ENCODE measurements at places on chromosomes 11 and 22.

- no peak for DNase-seq
These were observed 4.6 kb upstream of the KCNQ1OT1 start for GRCh38 chr11:2704356-2704755.

DNA sequence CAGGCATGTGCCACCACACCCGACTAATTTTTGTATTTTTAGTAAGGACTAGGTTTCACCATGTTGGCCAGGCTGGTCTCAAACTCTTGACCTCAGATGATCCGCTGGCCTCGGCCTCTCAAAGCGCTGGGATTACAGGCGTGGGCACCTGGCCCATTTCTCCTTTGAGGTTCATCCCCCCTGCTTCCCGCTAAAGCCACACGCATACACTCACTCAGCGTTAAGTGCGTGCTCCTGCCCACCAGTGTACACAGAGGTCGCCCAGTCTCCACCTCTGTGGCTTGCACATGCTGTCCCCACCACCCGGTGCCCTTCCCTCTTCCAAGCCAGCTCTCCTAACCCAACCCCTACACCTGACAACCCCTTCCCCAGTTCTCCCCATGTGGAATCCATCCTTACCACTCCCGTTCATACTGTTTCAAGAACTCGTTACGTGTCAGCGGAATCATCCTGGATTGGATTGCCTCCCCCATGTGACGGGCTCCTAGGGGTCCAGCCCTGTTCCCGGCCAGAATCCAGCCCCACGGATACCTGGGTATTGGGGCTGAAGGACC is 15.7 kb upstream of the CYTH4 start:
- DNase-seq = no peak

GRCh38 chr22:25741692-25742626 is at the start of gene MYO18B:
Gene MYO18B (plus strand): TSS chr22:25742188. CDS start chr22:25761093, 18,905 bp downstream.
- DNase-seq = no peak

GRCh38 chr11:7520981-7521487 is 7.2 kb downstream of the PPFIBP2 start:
- DNase-seq = no peak

GRCh38 chr11:116466801-116467200 is 306.0 kb downstream of the BUD13 start:
- no peak for DNase-seq

- no peak for DNase-seq
These were observed 458.8 kb downstream of the BUD13 start for GRCh38 chr11:116314006-116314405.

DNA sequence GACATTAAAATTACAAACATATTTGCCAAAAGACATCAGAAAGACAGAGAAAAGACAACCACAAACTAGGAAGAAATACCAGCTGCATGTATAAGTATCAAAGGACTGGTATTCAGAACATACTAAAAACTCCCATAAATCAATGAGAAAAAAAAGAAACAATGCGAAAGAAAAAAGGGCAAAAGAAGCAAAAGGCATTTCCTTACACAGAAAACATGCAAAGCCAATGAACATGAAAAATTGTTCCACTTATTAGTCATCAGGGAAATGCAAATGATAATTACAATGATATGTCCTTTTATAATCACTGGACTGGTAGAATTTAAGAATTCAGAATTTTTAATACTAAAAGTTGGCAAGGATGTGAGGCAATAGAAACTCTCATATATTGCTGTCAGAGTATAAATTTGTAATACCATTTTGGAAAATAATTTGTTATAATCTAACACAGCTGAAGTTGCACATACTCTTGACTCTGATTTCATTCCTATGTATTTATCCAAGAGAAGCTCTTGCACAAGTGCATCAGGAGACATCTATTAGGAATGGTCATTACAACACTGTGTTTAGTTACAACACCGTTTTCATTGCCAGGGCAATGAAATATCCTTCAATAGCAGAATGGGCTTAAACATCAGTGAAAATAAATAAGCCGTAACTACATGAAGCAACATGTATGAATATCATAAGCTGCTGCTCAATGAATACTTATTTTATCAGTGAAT is 279.7 kb downstream of the SWAP70 start:
- DNase-seq = no peak

DNA sequence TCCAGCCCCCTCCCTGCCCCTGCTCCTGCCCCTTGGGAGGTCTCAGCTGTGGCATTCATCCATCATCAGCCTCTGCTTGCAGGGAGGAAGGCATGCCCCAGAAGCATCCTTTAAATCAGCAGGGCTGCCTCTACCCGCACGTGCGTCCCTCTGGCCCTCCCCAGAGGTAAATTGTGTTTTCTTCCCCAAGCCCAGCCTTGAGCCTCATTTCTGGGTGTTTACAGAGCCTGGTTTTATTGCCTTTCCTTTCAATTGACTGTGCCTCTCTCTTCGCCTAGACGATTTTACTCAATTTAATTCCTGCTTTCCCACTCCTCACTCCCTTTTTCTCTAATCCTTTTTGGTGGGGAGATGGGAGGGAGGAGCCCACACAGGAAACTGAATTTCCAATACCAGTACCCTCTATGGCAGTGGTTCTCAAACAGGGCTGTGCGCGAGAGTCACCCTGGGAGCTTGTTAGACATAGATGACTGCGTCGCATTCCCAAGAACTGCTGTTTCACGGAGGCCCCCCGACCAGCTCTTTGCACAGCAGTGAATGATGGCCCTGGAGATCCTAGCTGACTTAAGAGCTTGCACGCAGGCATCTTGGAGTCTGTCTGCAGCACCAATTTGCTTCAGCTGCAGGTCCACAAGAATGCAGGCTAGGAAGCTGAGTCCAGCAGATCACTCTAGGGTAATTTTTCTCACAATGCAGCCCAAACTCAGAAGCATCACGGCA is 15.1 kb upstream of the OAF start:
- no peak for DNase-seq

DNA sequence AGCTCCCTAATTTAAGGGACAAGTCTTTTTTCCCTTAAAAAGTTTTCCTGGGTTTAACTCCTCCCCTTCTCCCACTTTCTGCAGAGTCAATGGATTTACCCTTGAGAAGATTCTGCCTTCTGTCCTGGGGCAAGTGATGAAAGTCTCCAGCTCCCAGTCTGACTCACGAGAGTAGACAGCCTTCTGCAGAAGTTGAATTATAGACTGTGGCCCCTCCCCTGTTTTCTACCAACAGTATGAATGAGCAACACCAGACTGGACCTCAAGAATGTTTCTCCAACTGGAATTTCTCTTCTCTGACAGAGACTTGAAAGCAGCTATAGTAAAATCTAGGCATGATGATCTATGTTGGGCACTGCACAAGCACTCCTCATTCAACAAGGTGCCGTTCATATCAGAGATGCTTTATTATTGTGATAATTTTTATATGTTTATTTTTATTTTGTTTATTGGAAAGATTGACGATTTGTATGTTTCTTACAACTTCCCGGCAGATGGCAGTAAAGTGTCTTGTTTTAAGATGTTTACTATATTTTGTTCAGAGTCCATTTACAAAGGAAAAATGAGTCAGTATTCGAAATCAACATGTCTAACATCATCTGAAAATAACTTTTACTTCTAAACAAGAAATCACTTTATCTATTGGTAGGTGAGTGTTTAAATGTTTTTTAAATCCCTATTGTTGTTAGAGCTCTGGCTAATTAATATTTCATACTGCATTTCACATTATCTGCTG is 56.6 kb downstream of the LMO2 start:
- DNase-seq = no peak

DNA sequence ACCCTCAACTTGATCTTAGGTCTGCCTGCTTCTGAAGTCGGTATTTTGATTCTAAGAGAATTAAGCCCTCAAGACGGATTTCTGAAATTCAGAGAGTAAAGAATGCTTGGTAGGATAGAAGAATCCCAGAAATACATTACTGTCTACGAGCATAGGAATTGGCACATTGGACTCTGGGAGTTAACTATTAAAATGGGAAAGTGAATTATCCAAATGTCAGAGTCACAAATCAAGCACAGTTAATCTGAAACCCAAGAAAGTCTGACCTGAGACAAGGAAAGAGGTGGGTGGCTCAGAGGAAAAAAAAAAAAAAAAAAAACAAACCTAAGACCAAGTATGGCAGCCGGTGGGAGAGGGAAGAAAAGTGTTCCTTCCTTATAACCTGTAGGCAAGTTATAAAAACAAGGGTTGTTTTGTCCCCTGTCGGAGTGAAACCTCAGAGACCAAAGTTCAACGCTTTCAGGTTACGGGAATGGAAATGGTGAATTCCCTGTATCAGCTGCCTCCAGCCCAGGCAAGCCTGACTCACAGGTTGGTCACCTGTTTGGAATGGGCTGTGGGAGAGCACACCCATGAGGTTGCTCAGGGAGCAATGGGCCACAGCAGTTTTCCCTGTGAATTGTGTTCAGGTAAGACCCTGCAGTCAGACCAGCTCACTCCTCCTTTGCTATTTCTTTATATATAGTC is 139.0 kb downstream of the ETS1 start:
- DNase-seq = no peak

DNA sequence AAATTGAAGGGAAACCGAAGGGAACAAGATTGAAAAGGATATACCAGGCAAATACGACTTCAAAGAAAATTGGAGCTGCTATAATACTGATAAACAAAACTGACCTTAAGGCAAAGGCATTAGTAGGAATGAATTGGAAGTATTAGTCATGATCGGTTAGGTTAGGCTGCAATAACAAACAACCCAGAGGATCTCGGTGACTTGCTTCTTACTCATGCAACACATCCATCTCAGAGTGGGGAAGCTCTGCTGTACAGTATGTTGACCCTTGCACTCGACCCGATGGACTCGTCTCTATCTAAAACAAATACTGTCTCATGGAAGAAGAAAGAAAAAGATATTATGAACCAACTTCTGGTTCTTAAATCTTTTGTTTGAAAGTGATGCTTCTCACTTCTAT is 42.3 kb downstream of the SPATA19 start:
- no peak for DNase-seq

DNA sequence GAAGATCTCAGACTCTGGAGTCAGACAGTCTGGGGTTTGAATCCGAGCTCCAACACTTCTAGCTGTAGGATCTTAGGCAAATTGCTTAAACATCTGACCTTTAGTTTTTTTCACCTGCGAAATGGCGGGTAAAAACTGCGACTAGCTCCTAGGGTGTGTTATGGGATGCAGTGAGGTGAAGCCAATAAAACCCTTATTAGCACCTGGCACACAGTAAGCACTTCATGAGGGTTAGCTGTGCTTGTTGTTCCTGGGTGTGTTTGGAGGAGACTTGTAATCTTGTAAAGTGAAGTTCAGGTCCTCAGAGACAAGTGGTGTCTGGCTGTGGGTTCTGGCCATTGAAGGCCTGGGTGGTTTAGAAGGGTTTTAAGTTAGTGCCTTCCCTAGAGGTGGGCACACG is 68.9 kb downstream of the ZBTB16 start:
- no peak for DNase-seq
